Keratinocyte (primary cell): ENCODE measurements at places on chromosomes 1 and 21.

GRCh38 chr1:208597571-208597970, 353.4 kb upstream of the PLXNA2 start:
- no peak for DNase-seq

DNA sequence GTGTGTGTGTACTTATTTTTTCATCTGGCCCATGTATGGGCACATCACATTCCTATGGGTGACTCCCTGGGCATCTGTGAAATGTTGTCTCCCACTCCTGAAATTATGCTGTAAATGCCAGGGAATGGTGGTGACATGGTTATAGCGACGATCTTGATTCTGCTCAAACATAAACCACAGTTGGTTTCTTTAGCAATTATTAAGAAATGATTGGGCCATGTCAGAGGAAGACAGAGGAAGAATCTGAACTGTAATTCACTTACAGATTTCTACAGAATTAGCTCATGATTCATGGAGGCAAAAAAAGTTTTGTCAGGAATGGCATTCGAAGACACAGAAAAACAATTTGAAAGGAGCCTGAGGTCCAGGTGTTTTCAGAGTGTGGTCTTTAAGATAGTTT, 25.8 kb upstream of the KCNE1 start:
- no peak for DNase-seq

DNA sequence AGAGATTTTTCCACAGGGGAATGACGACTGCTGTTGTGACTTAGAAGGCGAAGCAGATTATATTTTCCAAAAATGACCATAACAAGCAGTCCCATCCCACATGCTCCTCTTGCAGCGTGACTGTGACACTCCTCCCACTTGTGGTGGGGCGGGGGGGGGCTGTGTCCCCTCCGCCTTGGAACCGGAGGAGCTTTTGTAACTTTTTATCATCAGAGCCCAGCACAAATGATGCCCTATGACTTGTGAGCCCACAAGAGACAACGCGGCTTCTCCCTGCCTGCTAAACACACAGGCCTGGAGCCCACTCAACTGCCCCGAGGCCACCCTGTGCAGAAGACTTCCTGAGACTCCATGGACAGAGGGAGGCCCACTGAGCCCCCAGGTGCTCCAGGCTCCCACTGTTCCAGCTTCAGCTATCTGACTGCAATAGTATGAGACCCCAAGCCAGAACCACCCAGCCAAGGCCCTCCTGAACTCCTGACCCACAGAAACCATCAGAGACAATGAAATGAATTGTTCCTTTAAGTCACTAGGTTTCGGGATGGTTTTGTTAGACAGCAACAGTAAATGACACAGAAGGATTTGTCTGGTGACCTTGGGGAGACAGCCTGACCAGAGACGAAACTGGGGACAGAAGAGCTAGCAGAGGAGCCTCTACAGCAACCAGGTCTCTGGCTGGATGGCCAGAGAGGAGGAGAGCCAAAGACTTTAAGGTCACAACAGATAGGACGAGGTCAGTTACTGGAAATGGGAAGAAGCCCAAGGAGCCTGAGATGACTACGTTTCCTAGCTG, 58.8 kb downstream of the CAPZB start:
- no peak for DNase-seq

GRCh38 chr1:17377325-17377953, 5.4 kb downstream of the PADI6 start:
- no peak for DNase-seq

DNA sequence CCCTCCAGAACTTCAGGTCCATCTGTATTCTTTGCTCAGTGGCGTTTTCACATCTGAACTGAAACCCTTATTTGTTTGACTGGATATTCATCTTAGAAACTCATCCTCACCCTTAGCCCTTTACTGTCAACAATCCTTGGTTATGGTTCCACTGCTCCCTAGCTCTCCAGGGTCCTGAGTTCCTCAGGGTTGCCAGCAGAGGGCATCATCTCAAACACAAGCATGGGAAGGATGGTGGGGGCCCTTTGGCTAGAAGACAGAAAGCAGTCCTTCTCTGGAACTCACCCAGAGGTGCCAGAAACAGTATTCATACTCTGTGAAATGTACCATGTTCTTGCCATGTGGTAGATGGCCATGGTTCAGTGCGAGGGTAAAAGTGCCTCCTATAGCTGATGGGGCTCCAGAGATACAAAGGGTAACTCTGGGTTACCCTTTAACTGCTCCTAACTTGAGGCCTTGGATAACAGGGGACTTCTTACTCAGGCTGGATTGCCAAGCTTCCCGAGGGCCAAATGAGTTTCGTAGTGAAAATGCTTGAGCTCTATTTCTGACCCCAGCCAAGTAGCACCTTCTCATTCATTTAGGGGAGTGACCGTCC, 11.3 kb downstream of the NCSTN start:
- DNase-seq = no peak

GRCh38 chr1:150582371-150582770, 3.0 kb upstream of the MCL1 start:
- DNase-seq = no peak

- DNase-seq = no peak
Observed at GRCh38 chr21:28309596-28309995, 683.1 kb downstream of the LTN1 start.

DNA sequence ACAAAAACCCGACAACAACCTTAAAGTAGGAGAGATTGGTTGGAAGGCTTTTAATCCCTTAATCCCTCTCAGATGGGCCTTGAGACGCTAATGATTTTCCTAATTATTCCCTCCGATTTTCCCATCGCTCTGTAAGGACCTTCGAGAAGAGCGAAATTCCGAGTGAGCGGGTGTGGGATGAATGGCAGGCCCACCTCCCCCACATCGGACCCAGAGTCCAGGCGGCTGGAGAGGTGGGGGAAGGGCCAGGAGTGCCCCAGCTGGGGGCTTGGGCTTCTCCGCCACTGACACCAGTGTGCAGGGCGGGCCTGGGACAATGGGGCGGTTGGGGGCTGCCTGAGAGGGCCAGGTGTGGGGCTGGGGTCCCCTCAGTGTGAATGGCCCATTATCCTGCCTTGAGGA, 23.4 kb downstream of the RHBG start:
- DNase-seq = no peak

- no peak for DNase-seq
Observed at GRCh38 chr1:64536836-64537490, 67.0 kb downstream of the CACHD1 start.

DNA sequence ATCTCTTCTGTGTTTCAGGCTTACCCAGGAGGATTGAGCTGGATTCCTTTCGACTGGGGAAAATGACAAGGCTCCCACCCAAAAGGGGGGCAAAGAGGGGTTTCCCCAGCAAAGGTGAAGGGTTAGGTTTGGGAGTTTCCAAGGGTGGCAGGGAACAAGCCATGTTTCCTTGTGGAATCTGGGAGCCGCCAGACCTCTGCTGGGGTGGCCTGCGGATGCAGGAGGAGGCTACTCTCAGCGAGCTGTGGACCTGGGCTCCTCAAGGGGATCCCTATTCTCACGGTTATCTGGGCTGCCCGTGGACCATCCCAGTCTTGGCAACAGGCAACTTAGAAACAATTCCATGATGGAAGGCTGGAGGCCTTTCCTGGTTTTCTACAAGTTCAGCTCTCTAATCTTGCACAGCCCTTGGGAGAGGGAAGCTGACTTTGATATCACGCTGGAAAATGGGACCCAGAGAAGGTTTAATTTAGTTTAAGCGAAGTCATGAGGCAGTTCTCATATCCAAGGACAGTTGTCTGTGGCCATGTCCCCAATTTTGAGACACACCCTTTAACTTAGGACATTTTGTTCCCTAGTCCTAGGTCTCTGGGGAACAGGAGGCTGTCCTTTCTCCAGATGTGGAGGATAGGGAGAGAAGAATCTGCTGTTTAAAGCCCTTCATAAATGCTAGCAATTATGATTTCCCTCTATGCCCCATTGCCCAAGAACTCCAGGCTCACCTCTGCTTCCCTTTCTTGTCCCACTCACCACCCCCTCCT, 24.7 kb upstream of the STUM start:
- no peak for DNase-seq

GRCh38 chr21:26588446-26588845, 15.4 kb upstream of the CYYR1 start:
- DNase-seq = no peak

DNA sequence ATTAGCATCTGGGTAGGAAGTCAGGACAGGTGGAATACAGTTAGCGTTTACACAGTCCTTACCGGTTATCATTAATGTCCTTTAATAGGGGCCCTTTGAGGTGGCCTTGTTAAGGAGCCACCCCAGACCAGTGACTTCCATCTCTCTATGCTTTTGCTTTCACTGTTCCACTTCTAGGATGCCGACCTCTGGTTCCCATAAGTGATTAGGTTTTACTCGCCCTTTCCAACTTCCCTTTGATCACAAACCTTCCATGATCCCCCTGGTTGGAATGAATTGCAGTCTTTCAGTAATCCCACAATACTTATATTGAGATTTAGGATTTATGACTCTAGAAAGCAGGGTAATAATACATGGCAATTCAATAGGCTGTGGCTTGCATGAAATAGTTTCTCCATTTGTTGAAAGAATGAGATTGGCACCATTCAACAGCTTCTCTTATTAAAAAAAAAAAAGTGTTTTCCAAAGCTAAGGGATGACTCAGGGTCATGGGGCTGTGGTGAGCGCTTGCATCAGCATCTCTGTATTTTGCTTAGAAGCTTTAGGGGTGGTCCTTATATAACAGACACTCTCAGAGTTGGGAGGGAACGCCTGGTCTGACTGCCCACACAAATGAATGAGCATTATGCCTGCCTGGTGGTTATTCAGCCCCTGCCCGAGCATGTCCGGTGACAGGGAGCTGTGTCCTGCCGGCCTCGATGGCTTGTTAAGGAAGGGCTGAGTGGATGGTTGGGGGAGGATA, 110.5 kb downstream of the CNIH3 start:
- no peak for DNase-seq

DNA sequence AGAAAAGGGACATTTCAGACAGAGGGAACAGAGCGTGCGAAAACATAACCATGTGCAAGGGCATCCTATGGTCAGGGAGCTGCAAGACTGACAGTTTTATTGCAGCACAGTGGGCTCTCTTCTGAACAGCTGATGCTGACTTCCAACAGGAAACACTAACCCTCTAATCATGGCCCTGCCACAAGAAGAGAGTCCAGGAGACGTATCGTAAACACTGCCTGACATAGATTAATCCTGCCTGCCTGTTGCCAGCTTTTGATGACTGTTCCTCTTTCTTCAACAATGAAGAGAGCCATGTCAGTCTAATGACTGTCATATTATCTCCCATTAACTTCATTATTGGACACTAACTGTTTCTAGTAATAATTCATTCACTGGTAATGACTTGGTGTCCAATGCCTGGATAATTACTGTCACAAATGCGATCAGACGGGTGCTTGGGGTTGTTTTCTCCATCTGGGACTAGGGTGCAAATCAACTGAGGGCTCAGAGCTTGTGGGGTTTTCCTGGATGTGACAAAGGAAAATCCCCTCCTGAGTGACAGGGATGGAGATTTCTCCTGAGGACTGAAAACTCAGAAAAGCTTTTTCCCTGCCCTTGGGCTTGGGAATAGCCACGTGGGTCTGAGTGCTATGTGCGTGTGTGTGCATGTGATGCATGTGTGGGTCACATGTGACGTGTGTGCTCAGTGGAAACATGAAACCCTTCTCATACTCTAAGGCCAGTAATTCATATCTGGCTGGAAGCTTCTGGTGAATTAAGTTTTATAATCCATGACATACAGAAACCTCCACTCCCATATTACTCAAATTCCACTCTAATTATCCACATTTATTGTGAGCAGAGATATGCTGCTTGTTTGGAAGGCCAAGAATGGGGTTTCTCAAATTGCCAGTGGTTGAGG, 144.0 kb upstream of the PLXNA2 start:
- DNase-seq = no peak

GRCh38 chr1:216805233-216805632, 82.0 kb upstream of the ESRRG start:
- no peak for DNase-seq

GRCh38 chr1:209430107-209430506, 153.4 kb upstream of the CAMK1G start:
- DNase-seq = no peak

DNA sequence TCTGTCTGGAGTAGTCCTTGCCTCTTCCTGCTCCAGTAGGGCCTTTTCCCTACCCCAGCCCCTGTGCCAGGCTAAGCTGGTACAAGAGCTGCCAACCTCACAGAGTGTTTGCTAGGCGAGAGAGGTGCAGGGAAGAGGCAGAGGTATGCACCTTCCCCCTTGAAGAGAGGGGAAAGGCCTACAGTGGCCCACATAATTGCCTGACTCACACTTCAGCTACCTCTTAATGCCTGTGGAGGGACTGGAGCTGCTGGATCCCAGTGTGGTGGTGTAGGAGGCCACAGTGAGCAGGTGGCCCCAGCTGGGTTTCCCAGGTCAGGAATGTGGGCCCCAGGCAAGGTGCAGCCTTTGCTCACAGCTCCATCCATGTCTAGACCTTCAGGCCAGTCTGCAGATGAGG, 3.3 kb upstream of the CCDC28B start:
- DNase-seq = no peak

- no peak for DNase-seq
Observed at GRCh38 chr1:94227624-94228023, 9.8 kb downstream of the ARHGAP29 start.
